Urothelium cell line (cell line): ENCODE measurements at places on chromosomes 3 and 15.

DNA sequence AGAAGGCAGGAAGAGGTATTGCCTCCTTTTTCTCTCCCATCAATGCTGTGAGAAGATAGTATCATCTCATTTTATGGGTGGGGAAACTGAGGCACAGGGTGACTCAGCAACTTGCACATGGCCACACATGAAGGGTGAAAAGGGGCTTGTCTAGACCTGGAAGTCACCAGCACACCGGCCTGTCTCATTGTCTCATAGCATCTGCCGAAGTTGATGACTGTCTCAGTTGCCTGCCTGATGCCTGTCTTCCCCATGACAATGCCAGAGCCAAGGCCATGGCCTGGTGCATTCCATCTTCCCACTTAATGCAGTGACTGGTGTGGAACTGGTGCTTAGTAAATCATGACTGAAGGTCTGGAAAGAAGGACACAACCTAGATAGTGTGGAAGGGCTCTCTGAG, 27.9 kb upstream of the PRR23E start:
- no peak for DNase-seq

GRCh38 chr3:79497447-79498111, 270.2 kb downstream of the ROBO1 start:
- DNase-seq: peak; percentile 19

- peak; percentile 49 for DNase-seq
Observed at GRCh38 chr15:33310481-33311311, at the start of gene RYR3. RYR3 (plus strand) TSS chr15:33310967; CDS start chr15:33311046, 79 bp downstream.

DNA sequence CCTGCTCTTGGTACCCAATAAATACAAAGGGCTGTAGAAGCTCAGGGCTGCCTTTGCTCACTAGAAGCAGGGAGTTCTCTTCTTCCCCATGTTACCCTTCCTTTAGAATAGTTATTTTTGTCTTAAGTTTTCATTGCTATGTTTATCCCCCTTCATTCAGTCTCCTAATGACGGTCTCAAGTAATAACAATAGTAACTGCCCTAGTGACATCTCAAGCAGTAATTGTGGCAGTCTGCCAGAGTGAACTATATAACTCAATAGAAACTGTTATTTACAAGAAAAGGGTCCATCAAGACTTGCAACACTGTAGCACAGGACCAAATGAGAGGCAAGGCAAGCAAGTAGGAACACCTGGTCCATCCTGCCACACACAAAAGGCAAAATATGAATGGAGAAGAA, 32.5 kb upstream of the SIN3A start:
- no peak for DNase-seq

- DNase-seq: no peak
Observed at GRCh38 chr3:32992310-32992686, 40.9 kb downstream of the CCR4 start.

DNA sequence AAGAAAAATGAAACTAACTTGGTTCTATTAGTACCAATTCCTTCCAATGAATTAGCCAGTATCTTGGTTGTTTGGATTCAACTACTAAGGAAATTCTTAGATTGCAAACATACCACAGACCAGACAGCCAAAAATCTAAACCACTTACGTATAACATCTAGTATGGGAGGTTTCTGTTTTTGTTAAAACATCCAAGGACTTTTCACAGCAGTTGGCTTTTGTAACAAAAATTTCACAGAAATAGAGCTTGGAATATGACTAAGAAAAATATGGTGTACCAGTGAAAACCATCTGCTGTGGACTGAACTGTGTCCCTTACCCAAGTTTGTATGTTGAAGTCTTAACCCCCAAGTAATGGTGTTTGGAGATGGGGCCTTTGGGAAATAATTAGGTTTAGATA, 199.2 kb downstream of the OTOL1 start:
- no peak for DNase-seq

DNA sequence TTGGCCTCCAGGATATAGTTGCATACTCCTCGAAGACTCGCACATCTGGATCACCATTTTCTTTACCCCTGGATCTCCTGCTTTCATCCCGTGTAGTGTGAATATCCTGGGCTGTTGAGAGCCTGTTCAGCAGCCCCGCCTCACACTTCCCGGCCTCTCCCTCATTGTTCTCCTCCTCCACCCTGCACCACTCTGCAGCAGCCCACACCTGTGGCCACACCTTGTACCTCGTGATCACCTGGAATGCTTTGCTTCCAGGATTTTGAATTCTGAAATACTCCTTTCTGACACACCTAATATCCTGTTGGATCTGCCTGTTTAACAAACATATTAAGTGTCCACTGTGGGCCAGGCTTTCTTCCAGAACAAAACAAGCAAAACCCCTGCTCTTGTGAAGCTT, 14.4 kb downstream of the ABHD17C start:
- DNase-seq: no peak

- DNase-seq: no peak
Observed at GRCh38 chr3:18680758-18681157, 255.6 kb upstream of the SATB1 start.

DNA sequence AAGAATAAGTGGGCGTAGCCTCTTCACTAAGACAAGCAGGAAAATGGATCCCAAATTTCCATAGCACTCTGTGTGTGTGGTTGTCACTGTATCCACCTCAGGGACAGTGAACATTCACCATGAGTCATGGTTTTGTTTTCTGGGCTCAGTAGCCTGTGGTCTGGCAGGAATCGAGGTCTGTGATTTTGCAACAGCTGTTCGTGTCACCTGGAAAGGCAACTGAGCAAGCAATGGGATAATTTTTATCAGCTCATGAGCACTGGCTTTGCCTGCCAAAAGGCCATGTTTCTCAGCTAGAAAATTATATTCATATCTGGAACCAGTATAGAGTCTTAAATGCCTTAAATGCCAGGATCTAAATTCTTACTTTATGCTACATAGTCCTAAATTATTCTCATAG, 60.9 kb downstream of the STRIT1 start:
- DNase-seq: peak; percentile 66

DNA sequence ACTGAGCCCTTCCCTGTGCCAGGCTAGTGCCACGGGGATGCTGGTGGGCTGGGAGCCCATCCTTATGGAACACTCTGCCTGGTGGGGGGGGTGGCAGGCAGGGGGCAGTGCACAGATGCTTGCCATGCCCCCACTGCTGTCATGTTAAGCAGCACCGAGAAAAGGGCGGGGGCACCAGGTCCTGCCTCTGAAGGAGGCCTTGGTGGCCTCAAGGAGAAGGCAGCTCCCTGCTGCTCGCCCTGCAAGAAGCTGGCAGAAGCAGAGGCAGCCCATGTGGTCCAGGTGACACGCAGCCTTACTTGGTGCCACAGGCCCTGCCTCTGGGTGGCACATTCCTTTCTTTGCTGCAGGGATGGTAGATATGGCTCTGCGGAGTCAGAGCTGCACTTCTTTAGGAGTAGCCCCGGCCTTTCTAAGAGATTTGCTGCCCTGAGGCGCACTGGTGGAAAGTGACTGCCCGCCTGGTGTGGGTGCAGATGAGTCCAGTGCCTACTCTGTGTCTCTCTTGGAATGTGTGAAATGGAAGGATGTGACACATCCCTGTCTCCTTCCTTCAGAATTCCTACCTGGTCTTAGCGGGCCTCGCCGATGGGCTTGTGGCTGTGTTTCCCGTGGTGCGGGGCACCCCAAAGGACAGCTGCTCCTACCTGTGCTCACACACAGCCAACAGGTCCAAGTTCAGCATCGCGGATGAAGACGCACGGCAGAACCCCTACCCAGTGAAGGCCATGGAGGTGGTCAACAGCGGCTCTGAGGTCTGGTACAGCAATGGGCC, 145.8 kb downstream of the LRRK1 start:
- no peak for DNase-seq

GRCh38 chr3:105906836-105907235, 38.0 kb upstream of the CBLB start:
- DNase-seq: no peak

DNA sequence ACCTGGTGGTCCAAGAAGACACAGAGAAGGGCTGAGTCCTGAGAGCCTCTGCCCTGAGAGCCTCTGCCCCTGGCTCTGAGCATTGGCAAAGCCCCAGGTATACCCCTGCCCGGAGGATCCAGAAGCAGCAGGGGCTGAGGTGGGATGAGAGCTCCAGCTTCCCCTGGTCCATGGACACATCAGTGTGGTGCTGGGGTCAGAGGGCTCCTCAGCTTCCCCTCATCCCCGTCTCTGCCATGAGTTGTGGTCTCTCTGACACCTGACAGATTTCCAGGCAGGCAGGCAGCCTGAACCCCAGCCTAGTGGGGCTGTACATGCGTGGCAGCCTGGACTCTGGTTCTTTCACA, 3.5 kb upstream of the KLF15 start:
- DNase-seq: no peak

DNA sequence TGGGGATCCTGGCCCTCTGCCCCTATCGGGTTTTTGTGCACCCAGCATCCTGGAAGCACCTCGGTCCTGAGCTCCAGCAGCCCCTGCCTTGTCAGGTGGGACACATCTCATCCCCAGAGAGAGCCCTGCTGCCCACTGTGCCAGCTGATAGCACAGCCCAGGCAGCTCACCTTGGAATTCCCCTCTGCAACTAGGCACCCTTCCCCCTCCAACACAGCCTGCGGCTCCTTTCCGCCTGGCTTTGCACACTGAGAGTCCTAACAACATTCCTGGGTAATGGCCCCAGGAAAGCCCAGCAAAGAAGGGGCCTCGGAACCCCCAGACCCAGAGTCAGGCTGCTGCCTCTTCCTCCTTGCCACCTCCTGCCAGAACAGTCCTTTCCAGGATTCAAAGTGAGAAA, 5.9 kb downstream of the HCN4 start:
- no peak for DNase-seq

- no peak for DNase-seq
Observed at GRCh38 chr3:155192957-155193746, 100.3 kb downstream of the STRIT1 start.

DNA sequence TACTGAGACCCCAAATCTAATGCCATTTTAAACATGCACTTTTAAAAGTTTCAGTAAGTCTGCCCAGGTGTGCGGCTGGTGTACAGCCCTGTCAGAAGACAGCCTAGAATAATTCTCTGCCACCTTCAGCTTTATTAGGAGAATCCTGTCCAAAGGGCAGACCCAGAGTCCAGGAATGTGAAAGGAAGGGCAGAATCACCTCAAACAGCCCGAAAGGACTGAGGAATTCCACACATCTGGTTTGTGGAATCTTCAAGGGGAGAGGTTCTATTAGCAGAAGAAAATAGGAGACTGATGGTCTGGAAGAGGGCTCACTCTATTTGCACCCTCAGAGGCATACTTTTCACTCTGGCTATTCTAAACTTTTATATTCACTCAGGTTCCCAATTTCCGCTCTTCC, 46.6 kb downstream of the TYRO3 start:
- DNase-seq: no peak

GRCh38 chr3:173191611-173192010, 50.6 kb upstream of the SPATA16 start:
- no peak for DNase-seq

GRCh38 chr3:154794391-154794790, 285.7 kb upstream of the MME start:
- DNase-seq: no peak

- no peak for DNase-seq
Observed at GRCh38 chr3:146705225-146705624, 100.1 kb upstream of the PLSCR5 start.

DNA sequence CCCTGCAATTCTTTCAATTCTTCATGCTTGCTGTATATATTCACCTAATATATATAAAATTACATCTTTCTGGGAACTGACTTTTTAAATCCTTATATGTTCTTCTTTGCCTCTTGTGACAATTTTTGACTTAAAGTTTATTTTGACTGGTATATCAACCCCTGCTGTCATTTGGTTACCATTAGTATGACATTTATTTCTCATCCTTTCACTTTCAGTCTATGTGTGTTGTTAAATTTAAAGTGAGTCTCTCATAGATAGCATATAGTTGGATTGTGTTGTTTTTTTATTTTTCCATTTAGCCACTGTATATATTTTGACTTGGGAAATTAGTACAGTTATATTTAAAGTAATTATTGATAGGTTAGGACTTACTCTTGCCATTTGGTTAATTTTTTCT, 194.9 kb downstream of the DPH6 start:
- no peak for DNase-seq

GRCh38 chr3:20853890-20854289, 667.9 kb upstream of the SGO1 start:
- DNase-seq: no peak

GRCh38 chr3:140368223-140368811, 309.5 kb upstream of the TRIM42 start:
- no peak for DNase-seq

DNA sequence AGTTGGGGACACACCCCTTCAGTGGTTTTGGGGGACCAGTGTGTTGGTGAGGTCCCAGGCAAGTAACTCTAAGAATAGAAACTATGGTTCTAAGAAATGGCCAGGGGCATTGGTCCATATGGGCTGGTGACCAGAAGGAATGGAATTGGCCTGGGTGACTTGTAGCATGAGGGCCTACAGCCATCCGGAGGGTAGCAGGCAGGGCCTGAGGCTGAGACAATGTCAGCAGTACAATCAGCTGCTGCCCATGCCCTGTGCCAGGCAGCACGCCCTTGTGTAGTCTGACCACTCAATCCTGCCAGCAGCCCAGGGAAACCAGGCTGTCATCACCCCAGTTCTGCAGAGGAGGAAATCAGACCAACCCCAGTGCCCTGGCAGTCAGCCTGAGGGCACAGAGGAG, 100.6 kb downstream of the DNAJB8 start:
- no peak for DNase-seq

DNA sequence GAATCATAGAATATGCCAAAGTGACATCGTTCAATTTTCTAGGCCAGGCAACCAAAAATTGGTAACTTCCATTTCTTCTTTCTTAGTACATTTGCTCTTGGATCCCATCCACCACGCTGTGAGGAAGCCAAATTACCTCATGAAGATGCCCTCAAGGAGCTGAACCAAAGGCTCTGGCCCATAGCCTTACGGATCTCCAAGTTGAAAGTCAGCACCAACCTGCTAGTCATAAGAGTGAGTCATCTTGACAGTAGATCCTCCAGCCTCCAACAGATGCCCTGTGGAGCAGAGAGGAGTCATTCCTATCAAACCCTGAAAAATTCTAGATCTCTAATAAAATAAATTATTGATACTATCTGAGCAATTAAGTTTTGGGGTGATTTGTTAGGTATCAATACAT, 322.5 kb upstream of the COL8A1 start:
- no peak for DNase-seq

DNA sequence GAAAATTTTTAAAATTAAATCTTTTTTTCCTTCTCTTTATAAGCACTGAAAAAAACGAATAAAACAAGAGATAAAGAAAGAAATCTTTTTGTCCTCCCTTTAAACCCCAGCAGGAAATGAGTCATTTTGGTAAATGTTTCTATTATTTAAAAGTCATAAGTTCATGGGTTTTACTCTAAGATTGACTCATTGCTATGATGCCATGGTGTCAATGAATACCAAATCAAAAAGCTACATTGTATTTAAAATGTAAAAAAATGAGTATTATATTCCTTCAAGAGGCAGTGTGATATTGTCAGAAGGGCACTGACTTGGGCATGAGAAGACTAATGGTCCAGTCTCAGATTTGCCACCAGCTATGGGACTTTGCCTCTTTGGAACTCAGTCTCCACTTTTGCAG, 303.4 kb upstream of the DNAJC19 start:
- DNase-seq: peak; percentile 26

- DNase-seq: peak; percentile 16
Observed at GRCh38 chr3:161558236-161558635, 61.6 kb downstream of the OTOL1 start.
